Fibroblast of mammary gland (primary cell): ENCODE measurements at places on chromosomes 1 and 21.

GRCh38 chr1:54803761-54804470 lies 2.8 kb upstream of the TTC22 start:
- peak; percentile 73 for DNase-seq

DNA sequence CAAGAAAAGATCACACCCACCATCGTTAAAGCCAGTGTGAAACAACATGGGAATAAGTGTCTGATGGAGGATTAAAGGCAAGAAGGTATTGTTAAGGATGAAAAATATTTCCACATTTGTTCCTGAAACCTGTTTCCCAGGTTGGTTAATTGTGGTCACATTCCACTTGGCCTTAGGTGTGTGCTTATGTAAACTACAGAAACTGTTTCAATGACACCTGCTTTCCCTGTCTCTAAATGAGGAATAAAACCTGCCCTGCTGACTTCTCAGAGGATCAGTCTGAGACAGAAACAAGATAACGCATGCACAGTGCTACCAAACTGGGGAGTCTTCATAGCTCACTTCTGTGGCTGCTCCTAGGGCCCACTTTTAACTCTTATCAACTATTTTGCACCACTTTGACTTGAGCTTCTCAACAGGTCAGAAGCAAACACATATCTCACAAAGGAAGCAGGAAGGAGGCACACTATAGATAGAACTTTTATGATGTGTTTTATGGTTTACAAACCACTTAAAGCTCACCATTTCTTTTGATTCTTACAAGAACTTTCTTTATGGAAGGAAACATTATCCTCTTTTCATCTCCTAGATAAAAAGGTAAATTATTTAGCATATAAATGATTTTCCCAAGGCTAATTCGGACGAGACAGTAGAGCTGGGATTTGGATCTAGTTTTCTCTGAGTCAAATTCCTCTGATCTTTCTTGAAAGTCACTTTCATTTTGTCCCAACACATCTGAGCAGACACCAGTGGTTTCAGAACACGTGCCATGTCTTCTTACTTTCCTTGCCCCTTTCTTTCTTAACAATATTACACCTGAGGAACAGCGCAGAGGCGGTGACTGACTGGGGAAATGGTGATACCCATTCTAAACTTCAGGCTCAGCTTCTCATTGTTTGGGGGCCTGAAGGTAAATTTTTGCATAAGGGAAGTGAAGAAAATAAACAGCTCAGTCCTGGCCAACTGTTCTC lies 33.4 kb downstream of the CYP2J2 start:
- DNase-seq: no peak

DNA sequence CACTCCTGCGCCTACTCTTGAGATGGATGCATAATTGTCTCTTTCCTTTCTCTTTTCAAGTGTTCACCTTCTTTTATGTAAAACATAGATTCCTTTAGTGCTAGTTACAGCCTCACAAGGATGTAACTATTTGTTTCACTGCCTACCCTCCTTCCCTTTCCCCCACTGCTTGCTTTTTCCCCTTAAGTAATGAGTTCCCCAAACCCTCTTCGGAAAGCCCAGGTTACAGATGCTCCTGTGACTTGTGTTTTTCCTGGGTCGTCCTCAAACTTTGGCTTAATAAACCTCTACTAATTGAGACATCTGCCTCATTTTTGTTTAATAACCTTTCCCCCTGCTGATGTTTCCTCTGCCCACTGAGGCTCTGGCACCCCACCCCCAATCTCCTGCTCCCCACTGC lies 39.2 kb downstream of the C21orf91 start:
- no peak for DNase-seq

DNA sequence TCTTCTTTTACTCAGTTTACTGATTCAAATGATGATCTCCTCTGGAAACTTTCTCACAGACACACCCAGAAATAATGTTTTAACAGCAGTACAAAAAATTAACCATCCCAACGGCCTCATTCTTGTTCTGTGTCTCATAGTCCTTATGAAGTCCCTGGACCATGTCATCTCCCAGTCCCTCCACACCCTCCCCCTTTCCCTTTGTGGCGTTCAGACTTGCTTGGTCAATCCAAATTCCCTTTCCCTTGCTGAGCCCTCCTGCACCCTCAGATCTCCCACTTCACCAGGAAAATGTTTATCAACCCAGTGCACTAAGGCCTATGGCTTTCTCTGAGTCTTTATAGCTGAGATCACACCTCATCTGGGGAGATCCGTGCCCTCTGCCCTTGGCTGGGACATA lies 85.9 kb downstream of the CENPF start:
- DNase-seq: no peak

- DNase-seq: no peak
Measured at GRCh38 chr1:233487408-233487807, 126.5 kb upstream of the KCNK1 start.

DNA sequence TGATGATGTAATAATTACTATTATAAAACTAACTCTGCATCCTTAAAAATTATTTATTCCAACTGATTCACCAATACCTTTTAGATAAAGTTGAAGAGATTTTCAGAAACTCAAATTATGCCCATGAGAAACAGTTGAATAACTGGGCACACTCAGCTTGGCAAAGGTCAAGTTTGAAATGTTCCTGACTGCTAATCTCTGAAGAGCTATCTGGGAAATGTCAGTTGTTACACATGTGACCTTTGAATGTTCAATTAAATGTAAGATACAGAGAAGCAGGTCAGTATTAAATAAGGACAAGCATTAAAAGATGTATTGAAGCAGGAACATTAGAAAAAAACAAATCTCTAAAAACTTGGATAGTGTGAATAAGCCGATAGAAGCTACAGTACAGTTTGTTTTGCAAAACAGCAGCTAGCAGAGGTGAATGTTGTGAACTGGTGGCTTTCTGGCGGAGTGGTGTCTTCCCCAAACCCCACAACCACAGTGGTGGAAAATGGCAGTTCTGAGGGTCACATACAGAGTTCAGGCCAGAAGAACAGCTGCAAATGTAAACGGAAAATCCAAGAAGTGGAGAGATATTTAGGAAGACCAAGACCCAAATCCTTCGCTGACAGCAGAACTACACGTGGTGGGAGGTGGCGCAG lies 61.9 kb upstream of the SLC5A9 start:
- no peak for DNase-seq

DNA sequence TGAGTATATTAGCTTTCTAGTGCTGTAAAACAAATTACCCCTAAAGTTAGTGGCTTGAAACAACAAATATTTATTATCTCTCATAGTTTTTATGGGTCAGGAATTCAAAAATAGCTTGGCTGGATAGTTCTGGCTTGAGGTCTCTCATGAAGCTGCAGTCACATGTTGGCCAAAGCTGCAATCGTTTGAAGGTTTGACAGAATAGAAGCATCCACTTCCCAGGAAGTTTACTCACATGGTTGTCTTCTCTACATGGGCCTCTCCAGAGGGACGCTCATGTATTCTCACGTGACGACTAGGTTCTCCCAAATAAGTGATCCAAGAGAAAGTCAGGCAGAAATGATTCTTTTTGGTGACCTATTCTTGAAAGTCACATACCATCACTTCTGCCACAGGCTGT lies 99.1 kb downstream of the NIBAN1 start:
- no peak for DNase-seq

DNA sequence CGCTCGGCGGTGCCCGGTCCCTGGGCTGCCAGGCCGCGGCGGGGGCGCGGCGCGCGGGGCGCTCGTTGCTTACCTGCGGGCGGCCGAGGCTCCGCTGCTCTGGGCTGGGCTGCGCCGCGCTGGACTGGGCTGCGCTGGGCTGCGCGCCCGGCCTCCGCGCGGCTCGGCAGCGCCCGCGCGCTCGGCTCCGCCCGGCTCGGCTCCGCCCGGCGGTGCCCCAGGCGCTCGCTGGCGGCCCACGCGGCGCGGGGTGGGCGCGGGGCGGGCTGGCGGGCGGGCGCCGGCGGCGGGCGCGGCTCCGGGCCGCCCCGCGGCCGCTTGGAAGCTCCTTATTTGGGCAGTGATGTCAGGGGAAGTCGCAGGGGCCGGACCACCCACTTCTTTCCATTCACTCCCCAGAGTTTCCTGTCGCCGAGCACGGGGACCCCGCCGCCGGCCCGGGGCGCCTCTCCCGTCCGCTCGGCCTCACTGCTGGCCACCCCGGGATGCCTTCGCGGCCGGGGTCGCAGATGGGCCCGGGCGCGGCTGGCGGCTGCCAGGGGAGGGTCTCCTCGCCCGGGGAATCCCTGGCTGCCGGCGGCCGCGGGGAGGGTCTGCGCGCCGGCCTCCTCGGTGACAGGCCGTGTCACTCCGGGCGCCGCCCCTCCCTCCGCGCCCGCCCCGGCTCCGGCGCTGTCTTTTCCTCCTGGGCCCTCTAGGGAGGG lies 177.7 kb upstream of the EDN2 start:
- DNase-seq: peak; percentile 79

GRCh38 chr1:226584164-226584563 lies 35.6 kb downstream of the STUM start:
- DNase-seq: no peak

DNA sequence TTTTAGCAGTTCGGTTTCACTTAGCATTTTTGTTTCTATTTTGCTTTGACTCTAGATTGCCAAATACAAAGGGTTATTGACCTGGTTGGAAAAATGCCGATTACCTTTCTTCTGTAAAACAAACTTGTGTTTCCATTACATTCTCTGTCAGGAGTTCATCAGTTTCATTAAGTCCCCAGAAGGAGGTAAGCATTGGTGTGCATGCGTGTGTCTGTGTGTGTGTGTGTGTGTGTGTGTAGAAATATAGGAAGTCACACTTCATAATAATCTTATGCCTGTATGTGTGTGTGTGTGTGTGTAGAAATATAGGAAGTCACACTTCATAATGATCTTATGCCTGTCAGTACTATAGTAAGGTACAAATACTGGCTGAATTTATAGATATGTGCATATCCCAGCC lies 10.0 kb downstream of the RGSL1 start:
- no peak for DNase-seq

GRCh38 chr1:10429868-10430215 lies 391 bp upstream of the CENPS start:
- DNase-seq: peak; percentile 65

- peak; percentile 42 for DNase-seq
Measured at GRCh38 chr1:19892628-19893168, 10.5 kb downstream of the OTUD3 start.

DNA sequence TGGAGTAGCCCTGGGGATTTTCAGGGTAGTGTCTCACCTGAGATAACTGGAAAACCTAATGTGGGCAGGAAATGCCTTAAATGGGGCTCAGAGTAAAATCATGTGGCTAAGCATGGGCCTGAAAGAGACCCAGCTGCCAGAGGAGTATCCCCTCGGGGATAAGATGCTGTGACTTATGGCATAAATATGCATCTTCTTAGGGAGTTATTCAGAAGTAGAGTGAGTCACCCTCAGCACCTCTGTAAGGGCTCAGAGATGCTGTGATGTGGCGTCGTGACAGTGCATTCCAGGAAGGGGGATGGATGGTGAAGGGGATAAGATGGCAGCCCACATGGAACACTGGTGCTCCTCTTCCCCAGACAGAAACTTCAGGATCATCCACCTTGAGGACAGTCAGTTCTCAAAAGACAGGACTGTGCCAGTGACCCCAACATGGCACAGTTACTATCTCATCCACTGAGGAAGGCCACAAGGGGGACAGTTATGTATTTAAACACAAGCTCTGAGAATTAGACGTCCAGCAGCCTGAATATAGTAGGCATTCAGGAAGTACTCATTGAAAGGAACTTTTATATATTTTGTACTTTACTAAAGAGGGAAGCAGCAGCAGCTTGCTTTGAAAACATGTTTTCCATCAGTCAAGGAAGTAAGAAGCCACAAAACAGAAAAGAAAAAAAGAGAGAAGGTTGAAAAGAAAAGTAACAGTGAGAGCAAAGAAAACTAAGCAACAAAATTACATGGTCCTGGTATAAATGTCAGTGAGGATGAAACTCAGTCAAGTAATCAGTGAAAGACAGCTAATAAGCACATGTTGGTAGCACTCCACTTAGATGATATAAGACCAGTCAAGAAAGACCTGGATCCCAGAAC lies 8.3 kb downstream of the IL24 start:
- peak; percentile 93 for DNase-seq

DNA sequence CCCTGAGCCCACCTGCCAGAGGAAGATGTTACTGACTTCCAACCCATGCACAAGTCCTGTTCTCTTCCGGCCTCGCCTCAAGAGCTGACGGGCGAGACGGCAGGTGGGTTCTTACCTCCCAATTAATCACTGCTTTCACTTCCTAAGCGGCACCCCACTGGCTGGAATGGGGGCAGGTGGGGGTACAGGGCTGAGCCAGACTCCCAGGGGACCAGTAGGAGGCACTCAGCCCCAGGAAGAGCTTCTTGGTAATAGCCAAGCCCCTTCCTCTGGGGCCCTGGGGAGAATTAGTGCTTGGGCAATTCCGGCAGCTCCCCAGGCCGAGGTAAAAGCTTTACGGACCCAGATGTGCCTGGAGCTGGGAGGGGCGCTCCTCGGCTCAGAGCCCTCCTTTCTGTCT lies 9.7 kb downstream of the CNTN2 start:
- no peak for DNase-seq

GRCh38 chr1:23793861-23794731 lies 3.2 kb downstream of the LYPLA2 start:
- DNase-seq: no peak

GRCh38 chr1:3060127-3060526 lies 8.9 kb upstream of the PRDM16 start:
- DNase-seq: no peak

GRCh38 chr1:227317523-227318015 lies 723 bp downstream of the CDC42BPA start:
- DNase-seq: peak; percentile 68

DNA sequence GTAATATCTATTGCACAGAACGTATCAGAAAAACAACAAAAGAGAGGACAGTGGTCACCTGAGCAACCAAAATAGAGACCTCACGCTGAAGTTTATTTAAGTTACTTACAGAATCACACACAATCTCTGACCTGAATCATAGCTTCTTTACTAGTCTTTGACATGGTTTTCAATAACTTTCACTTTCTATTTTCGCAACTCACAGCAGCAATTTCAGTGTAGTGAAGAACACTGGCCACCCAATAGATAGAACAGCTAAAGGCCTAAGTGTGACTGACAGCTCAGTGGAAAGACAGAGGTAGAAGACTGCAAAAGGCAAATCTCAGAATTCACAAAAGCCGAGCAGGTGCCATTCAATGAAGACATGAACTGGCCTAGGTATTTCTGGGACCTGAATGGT lies 435.6 kb upstream of the CHRM3 start:
- no peak for DNase-seq

DNA sequence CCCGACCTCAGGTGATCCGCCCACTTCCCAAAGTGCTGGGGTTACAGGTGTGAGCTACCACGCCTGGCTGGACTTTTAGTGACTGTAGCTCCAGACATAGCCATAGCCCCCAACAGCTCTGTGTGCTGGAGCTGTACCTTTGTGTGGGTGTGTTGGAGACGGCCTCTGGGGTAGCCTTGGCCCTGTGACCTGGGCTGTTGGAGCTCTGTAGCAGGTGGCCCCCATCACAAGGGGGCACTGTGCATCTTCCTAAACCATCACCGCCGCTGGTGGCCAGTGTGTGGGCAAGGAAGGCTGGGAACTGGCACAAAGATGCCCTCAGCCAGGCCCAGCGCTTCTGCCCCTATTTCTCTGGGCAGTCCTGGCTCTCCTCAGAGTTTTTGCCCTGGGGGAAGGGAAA lies 38.4 kb upstream of the FOXO6 start:
- DNase-seq: peak; percentile 7

DNA sequence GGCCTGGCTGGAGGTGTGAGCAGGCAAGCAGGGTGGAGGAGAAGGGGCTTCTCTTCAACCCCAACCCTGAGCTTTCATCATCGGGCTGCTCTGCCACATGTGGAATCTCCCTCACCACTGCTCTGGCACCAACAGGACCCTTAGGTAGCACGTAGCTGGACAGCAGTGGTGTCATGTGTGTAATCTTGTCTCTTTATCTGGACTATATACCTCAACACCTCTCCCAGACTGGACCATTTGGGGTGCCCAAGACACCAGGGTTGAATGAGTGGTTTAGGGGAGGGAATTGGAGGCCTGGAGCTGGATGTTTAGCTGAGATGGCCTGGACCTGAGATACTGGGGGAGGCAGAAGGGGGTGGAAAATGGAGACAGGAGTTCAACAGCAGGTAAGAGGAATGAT lies 63.0 kb downstream of the UBE2T start:
- no peak for DNase-seq
